ENCODE measurements at places on chromosomes 13 and 19.

DNA sequence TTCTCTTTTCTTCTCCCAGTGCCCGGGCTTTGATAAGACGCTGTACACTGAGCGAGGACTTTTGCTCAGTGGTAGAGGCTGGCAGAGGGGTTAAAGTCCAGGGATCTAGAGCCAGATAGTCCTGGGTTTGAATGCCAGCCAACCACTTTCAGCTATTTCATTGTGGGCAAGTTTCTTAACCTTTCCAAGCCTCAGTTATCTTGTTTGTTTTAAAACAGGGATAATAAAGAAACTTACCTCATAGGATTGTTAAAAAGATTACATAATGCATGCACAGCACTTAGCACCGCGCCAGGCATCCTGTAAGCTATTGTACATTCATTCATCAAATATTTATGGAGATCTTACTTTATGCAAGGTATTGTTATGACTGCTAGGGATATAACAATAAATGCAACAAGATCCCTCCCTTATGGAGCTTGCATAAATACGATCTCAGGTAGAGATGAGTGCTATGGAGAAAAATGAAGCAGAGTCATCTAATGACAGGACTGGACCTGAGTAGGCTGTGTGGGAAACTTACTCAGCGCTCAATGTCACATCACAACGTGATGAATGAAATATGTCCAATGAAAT, 70.8 kb downstream of the LNX2 start:
- no peak for DNase-seq

DNA sequence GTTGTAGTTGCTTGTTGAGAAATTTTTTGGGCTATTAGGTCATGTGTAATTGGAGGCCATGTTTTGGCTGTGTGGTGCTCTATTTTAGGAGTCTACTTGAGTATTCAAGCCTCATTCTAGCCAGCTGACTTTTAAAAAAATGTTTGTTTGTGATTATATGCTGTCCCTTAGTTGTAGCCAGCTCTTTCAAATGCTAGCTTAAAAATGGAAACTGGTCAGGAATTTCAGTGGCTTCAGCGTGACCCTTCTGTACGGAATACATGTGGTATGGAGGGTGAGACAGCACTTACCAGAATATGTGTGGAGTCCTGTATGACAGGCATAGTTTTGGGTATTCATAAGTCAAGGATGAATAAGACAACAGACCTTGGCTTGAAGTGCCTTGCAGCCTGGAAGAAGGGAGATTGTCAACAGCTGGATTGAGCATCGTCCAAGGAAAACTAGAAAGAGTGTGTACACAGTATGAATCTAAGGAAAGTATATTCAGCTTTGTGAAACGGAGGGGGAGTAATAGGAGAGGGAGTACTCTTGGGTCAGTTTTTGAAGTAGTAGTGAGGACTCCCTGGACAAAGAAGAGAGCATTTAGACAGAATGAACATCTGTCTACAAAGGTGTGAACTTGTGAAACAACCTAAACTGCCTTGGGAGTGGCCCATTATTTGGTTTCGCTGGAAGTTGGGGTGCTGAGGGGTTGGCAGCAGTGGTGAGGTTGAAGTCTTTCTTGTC, 20.0 kb upstream of the WTIP start:
- no peak for DNase-seq

DNA sequence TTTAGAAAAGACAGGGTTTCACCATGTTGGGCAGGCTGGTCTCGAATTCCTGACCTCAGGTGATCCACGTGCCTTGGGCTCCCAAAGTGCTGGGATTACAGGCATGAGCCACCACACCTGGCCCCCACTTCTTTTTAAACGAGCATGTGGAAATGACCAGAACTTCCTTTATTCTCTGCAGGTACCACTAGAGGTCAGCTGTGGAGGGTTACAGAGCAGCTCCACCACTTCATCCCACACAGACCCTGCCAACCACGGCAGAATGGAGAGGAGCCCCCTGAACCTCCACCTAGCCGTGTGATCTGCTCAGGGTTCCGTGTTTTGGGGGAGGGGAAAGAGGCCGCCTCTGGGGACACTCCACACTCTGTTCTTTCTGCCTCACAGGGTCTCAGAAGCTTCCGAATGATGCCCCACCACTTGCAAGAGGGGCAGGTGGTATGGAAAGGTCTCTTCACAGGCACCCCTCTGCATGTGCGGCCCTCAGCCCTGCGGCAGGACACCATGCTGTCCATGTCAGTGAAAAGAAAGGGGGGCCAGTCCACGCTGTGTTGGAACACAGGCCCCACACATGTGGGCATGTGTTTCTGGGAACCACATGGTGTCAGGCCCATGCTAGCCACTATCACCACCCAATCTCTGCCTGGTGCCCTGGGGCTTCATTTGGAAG, 465.0 kb downstream of the TSHZ3 start:
- no peak for DNase-seq

- DNase-seq = no peak
Observed at GRCh38 chr19:1064661-1065605, 2.0 kb upstream of the ARHGAP45 start.

- no peak for DNase-seq
Observed at GRCh38 chr13:26469602-26470001, 87.9 kb upstream of the WASF3 start.

- no peak for DNase-seq
Observed at GRCh38 chr19:56566904-56567273, 379 bp upstream of the ZNF470 start.

DNA sequence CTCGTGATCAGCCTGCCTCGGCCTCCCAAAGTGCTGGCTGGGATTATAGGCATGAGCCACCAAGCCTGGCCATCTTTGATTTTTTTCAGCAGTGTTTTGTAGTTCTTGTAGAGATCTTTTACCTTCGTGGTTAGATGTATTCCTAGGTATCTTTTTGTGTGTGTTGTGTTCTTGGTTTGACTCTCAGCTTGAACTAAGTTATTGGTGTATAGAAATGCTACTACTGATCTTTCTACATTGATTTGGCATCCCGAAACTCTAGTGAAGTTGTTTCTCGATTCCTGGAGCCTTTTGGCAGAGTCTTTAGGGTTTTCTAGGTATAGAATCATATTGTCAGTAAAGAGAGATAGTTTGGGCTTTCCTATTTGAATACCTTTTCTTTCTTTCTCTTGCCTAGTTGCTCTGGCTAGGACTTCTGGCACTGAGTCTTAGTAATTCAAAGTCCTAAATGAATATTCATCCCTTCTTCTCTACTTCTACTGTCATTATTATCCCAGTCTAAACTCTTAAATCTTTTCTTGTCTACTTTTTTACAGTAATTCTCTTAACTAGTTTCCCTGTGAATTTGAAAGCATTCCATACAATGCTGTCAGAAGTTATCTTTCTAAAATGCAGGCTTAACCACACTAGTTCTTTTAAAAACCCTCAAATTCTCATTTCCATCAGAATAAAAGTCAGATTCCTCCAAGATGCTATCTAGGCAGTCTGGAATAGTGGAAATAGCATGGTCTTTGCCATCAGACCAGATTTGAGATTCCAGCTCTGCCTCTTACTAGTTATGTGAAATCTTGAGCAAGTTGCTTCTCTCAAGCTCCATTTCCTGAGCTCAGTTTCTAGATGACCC, 7.0 kb downstream of the GPR18 start:
- DNase-seq = no peak

DNA sequence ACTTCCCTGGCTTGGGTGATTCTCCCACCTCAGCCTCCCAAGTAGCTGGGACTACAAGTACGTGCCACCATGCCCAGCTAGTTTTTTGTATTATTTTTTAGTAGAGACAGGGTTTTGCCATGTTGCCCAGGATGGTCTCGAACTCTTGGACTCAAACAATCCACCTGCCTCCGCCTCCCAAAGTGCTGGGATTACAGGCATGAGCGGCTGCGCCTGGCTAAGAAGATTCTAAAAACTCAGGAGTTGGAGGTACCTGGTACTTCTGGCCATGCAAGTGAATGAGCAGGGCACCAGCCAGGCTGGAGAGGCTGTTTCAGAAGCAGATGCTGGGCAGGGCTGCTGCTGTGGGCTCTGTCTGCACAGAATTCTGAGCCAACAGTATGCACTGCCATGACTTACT, 6.1 kb downstream of the MZF1 start:
- no peak for DNase-seq

- DNase-seq = no peak
Observed at GRCh38 chr13:67075239-67075638, 154.9 kb downstream of the PCDH9 start.

- DNase-seq = no peak
Observed at GRCh38 chr13:81987159-81987558, 1646.2 kb upstream of the SPRY2 start.

DNA sequence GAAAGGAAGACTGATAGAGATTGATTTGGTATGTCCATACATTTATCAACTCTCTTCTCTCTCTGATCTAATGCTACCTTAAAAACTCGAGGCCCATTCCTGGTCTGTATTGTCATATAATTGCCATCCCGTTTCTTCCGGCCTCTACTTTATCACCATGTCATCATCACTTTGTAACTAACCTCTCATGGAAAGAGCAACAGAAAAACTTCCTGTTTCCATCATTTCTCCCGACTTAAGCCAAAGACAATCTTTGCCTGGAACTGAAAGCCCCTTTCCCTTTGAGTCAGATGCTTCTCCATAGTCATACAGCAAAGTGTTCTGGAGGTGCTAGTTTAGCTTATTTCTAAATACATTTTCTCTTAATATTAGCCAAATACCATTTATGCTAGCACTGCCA, 2.8 kb upstream of the STOML3 start:
- no peak for DNase-seq

- DNase-seq = no peak
Observed at GRCh38 chr13:110232756-110233155, 74.2 kb downstream of the COL4A1 start.

GRCh38 chr19:50875795-50876422, 2.7 kb downstream of the KLK2 start:
- no peak for DNase-seq

DNA sequence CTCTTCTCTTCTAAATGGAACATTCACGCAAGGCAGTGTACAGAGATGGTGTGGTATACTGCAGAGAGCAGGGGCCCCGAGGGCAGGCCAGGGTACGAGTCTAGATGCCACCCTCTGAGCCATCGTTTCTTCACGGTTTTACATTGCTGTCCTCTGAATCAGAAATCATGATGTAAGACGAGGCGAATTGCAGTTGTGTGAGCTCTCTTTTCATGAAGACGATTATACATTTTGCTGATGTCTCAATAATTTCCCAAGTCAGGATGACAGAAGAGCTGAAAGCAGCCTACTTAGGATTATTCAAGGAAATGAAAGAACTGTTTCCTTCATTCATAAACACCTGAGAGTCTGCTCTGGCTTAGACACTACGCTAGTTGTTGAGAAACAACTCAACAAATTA, 93.8 kb upstream of the RNF113B start:
- no peak for DNase-seq

- DNase-seq = no peak
Observed at GRCh38 chr13:40480012-40480914, 186.2 kb downstream of the FOXO1 start.

DNA sequence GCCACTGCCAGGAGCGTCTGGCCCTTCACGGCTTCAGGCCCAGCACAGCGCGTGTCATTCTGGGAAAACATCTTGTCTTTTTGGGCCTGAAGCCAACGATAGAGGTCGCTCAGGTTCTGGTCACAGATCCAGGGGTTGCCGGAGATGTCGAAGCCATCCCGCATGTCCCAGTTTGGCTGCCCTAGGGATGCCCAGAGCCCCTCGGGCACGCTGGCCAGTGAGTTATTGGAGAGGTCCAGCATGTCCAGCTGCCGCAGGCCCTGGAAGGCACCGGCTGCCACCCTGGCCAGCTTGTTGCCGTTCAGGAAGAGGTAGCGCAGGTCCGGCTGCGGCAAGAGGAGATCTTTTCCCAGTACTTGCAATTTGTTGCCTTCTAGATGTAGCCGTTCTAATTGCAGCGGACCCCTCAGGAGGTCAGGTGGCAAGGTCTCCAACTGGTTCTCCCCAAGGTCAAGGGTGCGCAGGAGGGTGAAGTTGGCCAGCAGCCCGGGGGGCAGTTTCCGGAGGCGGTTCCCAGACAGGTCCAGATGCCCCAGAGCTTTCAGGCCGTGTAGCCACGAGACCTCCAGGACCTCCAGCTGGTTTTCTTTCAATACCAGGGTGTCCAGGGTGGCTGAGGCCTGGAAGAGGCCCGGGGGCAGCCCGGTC, 1.8 kb downstream of the LRG1 start:
- no peak for DNase-seq

DNA sequence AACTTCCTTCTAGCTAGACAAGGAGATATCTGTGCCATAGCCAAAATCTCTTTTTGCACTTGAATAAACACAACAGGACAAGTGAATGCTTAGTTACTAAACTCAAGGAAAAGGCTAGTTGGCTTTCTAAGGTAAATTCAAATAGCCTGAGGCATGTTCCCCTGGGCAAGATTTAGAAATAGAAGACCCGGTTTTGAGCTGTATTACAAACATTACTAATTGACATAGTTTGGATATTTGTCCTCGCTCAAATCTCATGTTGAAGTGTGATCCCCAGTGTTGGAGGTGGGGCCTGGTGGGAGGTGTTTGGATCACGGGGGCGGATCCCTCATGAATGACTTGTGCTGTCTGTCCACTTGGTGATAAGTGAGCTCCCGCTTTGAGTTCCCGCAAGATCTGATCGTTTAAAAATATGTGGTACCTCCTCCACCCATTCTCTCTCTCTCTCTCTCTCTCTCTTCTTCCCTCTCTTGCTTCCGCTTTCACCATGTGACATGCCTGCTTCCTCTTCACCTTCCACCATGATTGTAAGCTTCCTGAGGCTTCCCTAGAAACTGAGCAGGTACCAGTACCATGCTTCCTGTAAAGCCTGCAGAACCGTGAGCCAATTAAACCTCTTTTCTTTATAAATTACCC, 3.9 kb upstream of the KBTBD6 start:
- no peak for DNase-seq

DNA sequence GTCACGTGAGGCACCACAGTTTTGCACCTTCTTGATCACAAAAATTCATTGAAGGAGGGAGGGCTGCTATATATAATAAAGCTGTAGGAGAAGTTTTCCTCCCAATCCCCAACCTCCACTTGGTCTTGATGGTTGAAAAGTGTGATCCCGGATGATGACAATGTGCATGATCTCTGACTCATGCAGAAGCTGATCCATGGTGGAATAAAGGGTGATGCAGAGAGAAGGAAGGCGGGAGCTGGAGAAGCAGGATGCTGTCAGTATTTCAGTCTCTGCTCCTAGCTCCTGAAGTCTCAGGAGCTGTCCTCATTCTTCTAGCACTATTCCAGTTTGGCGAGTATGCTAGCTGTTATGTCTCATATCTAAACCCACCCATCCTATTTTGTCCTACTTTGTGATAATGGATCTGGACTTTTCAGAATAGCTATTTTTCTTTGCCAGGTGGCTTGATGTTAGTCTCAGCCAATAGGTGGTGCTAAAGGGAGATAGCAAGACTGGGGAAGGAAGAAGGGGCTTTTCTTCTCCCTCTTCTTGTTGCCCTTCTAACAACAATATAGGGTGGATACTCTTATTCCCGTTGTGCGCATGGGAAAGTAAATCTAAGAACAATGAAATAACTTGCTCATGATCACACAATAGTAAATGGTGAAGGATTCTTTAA, 65.6 kb upstream of the HTR2A start:
- DNase-seq = no peak

DNA sequence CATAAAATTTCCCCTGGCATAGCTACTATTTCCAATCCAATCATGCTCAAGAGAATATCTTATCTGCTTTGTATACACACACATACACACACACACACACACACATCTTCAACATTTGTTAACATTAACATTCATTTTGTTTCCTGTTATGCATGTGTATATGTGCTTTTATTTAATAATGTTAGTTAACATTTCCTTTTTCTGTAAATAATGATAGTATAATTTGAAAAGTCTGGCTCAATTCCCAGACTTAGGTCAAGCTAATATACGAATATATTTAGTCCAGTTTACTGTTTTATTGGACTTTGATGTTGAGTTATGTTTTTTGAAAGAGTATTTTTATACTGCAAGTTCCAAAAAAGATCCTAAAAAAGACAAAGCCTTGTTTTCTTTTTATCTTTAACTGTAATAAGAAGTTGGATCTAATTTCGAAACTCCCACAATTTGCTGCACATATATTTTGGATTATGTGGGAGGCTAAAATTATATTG, 1072.4 kb downstream of the EFNB2 start:
- DNase-seq = peak; percentile 45

Measured in glomerular endothelial cell (primary cell).